ENCODE measurements at places on chromosomes 5 and 9.

DNA sequence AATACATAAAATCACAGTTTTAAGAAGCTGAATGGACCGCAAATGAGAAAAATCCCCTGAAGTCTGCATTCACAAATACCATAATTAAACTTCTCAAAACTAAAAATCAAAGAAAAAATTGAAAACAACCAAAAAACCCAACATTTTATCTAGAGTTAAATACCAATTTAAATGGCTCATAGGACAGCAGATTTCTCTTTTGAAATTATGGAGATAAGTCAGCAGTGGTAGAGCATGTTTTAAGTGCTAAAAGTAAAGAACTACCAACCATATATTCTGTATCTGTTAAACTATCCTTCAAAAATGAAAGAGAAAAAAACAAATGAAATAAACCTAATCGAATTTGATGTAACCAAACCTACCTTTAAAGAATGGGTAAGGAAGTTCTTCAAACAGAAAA lies 862.8 kb downstream of the TAF11L14 start:
- no peak for DNase-seq

DNA sequence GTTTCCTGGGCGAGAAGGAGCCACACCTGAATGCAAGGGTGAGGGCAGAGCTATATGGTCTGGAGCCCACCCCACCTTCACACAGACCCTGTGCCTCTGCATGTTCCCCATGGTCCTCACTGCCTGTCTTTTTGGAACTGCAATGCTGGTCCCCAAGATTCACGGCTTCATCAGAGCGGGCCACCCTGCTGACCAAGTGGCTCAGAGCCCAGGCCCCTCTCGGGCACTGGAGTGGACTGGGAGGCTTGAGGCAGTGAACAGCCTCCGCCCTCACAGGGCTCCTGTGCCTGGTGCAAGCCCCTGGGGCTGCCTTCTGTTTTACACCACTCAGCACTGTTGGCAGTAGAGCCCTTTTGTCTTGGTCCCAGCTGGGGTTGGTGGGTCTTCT lies 143.2 kb downstream of the CACNA1B start:
- DNase-seq: no peak

- DNase-seq: no peak
Observed at GRCh38 chr5:154163327-154164248, 26.9 kb upstream of the GALNT10 start.

DNA sequence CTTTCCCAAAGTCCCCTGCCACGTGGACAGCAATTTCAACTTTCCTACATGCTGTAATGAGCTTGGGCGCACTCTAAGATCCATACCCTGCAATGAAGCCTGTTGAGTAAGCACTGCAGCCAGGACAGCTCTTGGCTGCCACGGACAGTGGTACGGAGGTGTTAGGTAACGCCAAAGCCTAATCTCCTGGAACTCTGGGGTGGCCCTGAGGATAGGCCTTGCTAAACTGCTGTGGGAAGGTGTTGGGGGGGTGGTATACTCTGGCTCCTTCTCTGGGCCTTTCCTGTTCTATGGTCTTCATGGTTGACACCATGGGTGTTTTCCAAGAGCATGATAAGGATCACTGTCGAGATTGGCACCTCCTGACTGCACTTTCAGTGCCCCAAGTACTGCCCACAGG lies 66.4 kb upstream of the PITX1 start:
- DNase-seq: no peak

DNA sequence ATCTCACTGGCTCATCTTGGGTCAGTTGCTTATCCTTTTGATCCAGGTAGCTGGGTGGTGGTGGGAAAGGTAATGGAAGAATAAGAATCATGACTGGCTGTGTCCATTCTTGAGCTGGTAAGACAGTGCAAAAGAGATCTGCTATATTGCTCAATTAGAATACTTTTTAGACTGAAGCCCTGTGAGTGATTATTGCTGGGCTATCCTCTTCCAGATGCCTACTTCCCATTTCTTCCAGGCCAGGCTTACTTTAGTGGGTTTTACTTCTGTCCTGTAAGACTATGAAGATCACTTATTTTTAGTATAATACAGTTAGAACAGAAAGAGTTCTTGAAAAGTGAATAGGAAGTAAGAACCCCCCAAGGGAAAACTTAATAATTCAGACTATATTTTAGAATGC lies 7.2 kb downstream of the MARCHF6 start:
- DNase-seq: no peak

- DNase-seq: no peak
Observed at GRCh38 chr9:95003689-95004410, 277.4 kb downstream of the AOPEP start.

DNA sequence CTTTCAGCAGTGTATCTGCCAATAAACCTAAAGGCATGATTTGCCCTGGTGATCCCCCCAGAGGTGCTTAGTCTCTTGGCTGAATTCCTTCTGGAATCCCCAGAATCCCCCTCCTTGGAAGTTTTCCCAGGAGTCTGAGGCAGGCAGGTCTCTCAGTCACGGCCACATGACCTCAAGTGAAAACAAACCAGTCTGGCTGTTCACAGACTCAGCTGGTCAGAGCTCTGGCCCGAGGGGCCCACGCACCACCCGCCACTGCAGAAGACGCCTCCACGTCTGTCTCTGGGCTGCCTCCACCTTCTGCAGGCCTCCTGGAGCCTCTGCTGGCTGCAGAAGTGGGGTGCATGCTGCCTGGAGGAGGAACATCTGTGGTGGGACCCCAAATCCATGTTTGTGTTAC lies 52.5 kb downstream of the HRH2 start:
- DNase-seq: no peak

- DNase-seq: no peak
Observed at GRCh38 chr9:112642126-112642525, 75.8 kb downstream of the INIP start.

GRCh38 chr5:128813317-128814070 lies 151.8 kb upstream of the SLC27A6 start:
- no peak for DNase-seq

- no peak for DNase-seq
Observed at GRCh38 chr5:36495611-36496010, 110.8 kb upstream of the SLC1A3 start.

DNA sequence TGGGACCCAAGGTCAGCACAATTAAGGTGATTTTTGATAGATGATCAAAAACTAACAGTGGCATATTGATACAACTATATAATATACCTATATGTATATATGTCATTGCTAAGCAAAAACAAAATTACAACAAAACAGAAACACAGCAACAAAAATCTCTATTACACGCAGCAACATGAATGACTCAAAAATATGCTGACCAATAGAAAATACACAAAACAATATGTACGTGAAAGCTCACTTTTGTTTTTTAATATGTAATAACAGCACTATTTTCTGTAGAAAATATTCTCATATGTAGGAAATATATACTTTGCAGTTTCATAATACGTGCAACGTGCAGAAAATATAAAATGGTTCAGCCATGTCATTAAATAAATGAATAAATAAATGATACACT lies 1985.7 kb upstream of the CDH9 start:
- DNase-seq: no peak

- no peak for DNase-seq
Observed at GRCh38 chr5:73692981-73693380, 67.0 kb downstream of the ARHGEF28 start.

GRCh38 chr9:95409650-95410426 lies 92.3 kb upstream of the FANCC start:
- no peak for DNase-seq

DNA sequence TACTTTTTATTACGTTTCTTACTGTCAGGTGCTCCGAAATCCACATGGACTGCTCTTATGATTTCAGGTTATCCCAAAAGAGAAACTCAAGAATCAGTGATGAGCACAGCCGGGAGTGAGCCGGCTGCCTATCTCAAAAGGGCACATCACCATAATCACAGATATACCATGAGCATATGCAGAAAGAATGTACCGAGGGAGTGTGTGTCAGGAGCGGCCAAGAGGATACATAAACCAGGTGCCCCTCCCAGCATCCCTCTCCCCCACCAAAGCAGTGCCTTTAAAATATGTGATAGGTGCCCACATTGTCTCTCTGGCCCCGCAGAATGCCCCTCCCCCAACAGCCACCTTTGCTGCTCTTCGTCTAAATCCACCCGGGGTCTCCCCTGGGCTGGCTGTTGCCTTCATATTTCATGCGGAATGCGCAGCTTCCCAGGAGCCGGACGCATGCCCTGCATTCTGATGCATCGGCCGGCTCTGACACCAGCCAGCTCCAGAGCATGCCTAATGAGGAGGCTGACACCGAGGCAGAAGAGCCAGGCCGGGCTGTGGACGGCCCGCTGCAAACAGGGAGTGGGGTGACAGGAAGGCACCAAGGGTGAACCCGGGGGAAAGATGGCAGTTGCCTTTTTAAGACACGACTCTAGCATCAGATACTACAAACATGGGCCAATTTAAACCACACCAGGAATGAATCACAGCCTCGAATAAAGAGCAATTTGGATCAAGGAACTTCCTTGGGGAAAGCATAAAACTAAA lies 652.3 kb downstream of the BNC2 start:
- DNase-seq: no peak

DNA sequence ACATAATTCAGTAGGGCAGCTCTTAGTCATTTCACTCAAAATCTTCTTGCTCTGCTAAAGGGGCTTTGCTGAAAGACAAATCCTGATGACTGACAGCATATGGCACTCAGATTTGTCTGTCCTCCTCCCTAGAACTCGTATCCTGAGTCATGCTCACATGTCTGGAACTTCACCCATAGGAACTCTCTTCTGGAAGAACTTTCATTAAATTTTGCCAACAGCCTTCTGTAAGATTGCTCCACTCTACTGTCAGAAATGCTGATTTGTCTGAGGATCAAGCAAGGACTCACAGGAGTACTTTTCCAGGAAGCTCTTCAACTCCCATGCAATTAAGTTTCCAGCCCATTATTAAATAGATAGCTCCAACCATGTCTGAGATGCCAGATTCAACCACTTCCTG lies 59.8 kb upstream of the SNX2 start:
- DNase-seq: no peak
